ENCODE measurements at places on chromosomes 5 and 9.

DNA sequence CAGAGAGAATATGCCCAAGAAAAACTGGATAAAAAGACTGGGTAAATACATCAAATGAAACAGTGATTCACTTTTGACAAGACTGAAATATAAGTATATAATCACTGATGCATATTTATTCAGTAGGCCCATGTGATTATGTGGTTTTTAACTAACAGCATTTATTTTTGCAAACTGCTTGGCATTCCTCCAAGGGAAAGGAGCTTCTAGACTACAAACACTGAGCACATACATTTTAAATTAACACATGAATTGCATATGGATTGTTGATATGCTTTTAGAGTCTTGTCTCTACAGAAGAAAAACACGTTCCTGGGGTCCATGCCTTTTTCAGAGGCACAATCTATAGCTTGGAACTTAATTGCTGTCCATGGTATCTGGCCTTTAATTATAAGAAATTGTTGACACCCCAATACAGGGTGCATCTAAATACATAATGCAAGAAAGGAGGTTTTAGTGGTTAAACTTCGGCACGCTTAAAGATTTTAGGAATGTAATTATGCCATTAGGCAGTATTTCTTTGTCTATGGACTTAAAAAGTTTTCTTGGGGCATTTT lies 6.9 kb upstream of the MEIKIN start:
- DNase-seq: no peak

DNA sequence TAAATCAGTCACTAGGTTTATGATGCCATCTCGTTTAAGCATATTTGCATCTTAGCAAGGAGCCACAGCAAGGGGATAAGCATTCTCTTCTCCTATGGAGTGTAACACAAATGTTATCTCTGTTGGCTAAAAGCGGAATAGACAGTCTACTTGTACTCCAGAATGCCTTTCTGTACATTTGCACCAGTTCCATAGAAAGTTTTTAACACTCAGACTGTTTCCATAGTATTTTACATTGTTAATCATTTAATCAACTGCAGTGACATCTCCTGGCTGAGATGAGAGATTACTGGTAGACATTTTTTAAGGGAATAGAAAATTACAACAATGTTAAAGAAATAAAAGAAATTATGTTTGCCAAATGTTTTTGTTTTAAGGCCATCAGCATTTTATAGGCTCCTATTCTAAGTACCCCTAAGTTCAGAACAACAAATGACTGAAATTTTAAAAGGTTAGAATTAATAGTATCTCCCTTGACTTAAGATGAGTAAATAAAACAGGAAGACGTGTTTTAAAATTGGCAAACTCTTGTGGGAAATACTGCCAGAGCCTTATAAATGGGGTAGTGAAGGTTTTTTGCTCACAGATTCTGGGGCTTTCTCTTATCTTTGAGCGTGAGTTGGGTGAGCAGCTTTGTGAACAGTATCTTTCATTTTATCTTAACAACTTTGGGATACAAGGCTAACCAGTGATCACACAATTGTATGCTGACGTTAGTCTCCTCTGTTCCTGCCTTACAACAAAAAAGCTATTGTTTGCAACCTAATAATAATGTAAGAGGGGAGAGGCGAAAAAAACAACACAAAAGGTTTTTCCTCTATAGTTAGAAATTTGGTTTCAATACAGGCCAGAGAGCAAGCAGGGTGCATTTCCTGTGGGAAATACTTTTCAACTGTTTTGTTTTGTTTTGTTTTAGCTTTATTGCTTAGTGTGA lies 294.3 kb downstream of the FBXL7 start:
- no peak for DNase-seq

DNA sequence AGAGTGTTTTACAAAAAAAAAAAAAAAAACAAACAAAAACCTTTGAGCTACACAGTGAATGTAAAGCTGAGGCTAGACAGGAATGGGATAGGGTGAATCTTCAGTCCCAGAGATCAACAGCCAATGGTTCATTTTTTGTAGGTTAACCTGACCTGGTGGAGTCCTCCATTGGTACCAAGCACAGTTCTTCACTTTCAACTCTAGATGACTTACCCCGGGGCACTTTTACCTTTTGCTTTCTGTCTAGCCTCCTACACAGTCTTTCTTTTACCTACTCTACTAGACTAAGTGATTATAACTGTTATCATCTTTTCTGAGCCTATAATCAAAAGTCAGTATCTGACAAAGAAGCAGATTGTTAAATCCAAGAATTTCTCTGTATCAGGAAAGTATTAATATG lies 50.9 kb downstream of the ANXA2R start:
- no peak for DNase-seq

- no peak for DNase-seq
Observed at GRCh38 chr5:105057001-105057436, 1494.4 kb upstream of the NUDT12 start.

DNA sequence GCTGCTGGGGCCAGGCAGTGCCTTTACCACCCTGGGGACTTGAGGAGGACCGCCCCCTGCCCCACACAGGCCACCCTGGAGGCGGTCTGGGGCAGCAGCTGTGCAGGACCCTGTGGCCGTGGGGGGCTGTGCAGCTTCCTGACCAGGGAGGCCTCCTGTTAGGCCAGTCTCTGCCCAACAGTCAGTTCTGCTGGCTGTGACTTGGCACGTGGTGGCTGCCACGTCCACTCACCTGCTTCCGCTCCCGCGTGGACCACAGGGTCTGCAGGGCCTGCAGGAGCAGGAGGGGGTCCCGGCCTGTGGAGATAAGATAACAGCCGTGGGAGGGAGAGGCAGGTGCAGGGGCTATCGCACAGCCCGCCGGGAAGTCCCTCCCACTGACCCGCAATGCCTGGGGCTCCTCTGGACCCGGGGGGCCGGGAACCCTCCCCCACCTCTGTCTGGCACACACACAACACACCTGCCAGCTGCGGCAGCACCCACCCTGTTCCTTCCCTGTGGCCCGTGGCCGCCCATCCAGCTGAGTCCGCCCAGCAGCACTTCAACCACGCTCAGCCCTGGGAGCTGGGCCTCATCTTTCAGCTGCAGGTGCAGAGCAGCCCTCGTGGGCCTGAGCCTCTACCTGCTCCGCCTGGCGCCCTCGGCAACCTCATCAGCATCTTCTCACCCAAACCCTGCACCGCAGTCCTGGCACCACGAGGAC lies 39.7 kb downstream of the EXD3 start:
- no peak for DNase-seq

GRCh38 chr5:56677690-56678305 lies 137.6 kb upstream of the MAP3K1 start:
- no peak for DNase-seq

DNA sequence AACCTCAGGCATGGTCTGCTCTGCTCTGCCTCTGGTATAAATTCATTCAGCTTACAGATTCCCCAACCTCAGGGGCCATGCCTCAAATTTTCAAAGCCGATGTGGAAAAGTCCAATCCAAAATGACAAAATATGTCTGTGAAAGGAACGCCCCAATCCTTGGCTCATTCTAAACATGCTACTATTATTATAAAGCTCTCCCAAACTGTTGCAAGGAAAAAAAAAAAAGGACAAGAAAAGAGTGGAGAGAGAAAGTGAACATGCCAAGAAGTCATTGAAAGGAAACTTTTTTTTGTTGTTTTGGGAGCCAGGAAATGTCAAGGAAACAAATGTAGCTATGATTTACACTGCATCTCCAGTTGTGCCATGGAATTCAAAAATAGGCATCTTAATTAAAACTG lies 3.8 kb downstream of the COL23A1 start:
- DNase-seq: no peak

DNA sequence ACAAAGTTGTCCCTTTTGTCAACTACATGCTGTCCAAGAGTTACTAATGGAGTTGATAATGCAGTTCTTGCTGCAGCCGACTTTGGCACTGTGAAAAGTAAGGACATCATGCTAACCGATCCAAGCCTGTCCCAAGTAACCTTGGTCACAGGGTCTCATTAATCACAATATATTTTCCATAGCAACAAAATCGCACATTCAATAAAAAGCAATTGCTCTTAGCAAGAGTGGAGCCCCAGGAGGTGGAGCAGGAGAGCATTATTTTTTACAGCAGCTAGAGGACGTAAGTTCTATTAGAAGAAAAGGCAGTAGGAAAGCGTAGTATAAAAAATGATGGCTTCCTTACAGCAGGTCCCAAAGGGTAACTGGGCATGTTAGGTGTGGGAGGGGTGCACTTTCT lies 570.3 kb downstream of the EBF1 start:
- DNase-seq: no peak

DNA sequence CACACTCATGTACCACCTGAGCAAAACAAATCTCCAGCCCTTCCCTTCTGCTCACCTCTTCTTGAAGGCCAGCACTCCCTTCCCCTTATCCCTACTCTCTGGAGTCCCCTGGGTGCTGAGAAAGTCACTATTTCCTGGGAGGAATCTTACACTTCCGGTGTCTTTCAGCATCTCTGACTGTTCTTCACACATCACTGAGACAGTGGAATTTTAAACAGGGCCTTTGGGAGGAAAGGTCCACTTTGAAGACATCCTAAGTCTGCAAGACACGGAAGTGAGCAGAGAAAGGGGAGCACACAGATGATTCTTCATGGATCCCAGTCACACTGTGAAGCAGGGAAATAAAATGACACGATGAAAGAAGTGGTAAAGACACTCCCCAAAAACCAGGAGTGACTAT lies 25.6 kb downstream of the FRMD3 start:
- no peak for DNase-seq

GRCh38 chr5:95801961-95802360 lies 20.6 kb downstream of the GLRX start:
- no peak for DNase-seq

GRCh38 chr9:38284039-38284575 lies 108.4 kb upstream of the ALDH1B1 start:
- DNase-seq: no peak

- DNase-seq: peak; percentile 14
Observed at GRCh38 chr9:4985386-4986266, 554 bp downstream of the JAK2 start.

DNA sequence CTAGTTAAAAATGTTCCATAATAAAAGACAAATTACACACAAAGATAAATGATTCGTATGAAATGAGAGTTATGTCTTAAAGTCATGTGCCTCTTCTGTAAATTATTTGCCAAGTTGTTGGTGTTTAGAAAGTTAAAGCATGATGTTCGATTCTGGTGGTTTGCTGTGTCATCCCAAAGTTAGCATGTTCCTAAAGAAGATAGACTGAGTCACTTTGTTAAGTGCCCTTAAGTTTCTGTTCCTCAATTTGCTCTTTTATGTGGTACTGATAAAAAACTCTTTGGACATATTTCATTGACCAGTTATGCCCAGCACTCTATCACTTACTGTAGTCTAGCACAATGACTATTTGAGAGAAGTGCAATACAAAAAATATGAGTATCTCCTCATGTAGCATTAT lies 366.9 kb upstream of the ZNF608 start:
- no peak for DNase-seq

DNA sequence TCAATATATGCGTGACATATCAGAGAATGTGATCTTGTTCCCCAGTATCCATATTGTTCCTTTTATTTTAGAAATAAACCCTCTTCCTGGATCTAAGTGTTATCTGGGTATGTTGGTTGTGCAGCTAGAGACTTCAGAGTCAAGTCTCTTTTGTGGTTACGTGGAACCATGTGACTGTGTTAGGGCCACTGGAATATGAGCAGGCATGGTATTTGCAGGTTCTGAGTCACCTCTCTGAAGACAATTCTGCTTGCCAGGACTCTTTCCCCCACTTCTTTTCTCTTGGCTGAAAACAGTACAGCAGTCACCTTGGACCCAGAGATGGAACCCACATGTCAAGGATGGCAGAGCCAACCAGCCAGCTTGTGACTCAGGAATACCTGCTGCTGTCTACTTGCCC lies 59.7 kb downstream of the ATP10B start:
- DNase-seq: no peak

DNA sequence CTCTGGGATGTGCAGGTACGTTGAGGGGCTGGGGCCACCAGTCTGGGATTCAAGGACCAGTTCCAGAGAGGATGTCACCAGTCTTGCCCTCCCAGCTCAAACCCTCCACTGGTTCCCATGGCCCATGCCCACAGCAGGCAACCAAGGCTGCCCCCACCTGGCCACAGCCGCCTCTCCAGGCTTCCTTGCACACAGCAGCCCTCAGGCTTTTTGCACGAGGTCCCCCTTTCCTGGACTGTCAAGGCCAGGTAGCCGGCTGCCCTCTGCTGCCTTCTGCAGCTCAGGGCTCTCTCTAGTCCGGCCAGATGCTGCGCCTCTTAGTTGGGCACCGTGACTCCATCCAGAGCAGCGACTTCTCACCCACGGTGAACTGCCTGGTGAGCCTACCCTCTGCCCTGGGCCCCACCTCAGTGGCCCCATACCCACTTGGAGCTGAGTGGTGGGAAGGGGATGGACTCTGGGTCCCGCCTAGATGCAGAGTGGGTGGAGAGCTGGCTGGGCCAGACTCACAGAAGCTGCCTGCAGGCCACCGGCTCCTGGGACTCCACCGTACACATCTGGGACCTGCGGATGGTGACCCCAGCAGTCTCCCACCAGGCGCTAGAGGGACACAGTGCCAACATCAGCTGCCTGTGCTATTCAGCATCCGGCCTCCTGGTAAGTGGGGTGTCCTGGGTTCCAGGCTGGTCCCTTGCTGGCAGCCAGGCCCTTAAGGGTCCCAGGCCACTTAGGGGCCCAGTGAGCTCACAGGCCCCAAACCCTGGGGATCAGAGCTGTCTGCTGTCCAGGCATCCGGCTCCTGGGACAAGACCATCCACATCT lies 2.9 kb downstream of the WDR38 start:
- no peak for DNase-seq

- no peak for DNase-seq
Observed at GRCh38 chr5:178849316-178849715, 10.4 kb upstream of the ZNF354B start.

GRCh38 chr5:103487822-103488493 lies 74.6 kb downstream of the NUDT12 start:
- no peak for DNase-seq

- no peak for DNase-seq
Observed at GRCh38 chr5:68024426-68024825, 191.1 kb upstream of the PIK3R1 start.

- DNase-seq: no peak
Observed at GRCh38 chr9:110029429-110029955, 178.5 kb downstream of the C9orf152 start.

GRCh38 chr9:114779352-114779845 lies 26.4 kb downstream of the TNFSF15 start:
- DNase-seq: no peak

GRCh38 chr9:22116758-22117157 lies 107.7 kb upstream of the CDKN2B start:
- DNase-seq: no peak

- DNase-seq: no peak
Observed at GRCh38 chr5:171537070-171537849, 117.8 kb downstream of the FGF18 start.

Data from stimulated activated CD8-positive, alpha-beta memory T cell treated with anti-CD3 and anti-CD28 coated beads, Interleukin-4, amount 100 ng/mL, for 4 hours (primary cell).